Kidney capillary endothelial cell (primary cell): ENCODE measurements at places on chromosomes 2 and 18.

DNA sequence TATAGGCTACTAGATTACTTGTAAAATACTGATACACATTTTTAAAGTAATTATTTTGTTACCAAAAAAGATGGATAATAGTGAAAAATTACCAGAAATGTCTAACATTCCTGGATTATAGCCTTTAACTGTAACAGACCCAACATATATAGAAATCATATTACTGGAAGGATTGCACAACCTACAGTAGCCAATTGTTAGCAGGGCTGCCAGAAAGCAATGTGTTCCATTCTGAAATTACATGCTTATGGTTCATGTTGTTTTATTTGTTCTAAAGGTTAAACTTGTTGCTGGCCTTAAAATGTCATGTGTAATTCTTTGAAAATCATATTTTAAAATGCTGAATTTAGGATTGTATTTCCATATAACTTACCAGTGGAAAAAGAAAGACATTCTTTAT lies 793.6 kb upstream of the ACVR2A start:
- DNase-seq, result no peak

- no peak for DNase-seq
These were observed 177.7 kb downstream of the DIS3L2 start for GRCh38 chr2:232139171-232139594.

DNA sequence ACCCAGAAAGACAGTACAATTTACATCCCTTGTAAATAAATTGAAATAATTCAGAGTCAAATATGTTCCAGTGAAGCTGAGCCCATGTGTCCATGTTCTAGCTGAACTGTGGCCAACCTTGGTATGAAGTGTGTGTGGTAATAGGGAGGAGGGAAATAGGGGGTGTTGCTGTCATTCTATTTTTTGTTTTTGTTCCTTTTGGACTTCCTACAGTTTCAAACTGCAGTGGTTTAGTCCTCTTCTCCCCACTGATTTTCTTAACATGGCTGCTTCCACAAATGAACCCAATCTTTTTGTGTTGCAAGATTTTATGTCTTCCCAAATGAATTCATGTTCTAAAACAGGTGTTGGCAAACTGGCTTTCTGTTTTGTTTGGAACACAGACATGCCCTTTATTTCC lies 156.9 kb downstream of the CCBE1 start:
- no peak for DNase-seq

DNA sequence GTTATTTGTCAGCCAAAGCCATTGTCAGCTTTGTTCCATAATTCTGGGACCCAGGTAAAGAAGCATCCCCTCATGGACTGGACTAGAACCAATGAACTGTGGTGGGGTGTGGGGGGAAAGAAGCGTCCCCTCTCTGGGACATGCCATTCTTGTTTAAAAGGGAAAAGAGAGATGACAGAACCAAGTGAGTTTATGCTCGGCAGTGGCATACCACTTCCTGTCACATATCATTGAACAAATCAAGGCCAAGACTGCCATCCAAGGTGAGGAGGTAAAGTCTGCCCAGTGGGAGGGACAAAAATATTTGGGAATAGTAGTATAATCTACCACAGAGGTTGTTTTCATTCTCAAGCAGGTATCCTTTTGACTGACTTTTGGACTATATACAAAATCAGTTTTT lies 4.7 kb upstream of the GLS start:
- no peak for DNase-seq

DNA sequence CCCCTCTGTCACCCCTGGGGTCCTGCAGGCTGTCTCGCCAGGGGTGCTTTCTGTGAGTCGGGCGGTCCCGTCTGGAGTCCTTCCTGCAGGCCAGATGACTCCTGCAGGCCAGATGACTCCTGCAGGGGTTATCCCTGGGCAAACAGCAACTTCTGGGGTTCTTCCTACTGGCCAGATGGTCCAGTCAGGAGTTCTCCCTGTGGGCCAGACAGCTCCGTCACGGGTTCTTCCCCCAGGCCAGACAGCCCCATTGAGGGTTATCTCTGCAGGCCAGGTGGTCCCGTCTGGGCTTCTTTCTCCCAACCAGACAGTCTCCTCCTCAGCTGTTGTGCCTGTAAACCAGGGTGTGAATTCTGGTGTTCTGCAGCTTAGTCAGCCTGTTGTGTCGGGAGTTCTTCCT lies 27.6 kb downstream of the ADNP2 start:
- DNase-seq, result no peak

DNA sequence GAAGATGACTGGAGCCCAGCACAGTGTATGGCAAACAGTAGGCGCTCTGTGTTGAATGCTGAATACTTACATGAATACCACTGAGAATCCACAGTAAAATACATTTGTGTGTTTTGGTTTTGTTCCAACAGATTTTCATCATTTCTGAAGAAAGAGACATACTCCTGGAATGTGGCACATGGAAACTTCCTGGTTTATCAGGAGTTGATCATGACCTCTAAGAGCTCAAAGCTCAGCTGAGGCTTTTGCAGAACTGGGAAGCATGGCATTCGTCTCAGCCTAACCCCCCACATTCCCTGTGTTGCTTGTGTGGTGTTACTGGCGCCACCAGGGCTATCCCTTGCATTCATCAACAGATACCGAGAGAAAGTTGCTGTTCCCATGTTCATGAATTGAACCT lies 316.9 kb upstream of the REV1 start:
- DNase-seq, result no peak

- DNase-seq, result no peak
These were observed 19.6 kb downstream of the LDAH start for GRCh38 chr2:20803226-20803682.

GRCh38 chr2:29596584-29596983 lies 324.8 kb downstream of the ALK start:
- no peak for DNase-seq

DNA sequence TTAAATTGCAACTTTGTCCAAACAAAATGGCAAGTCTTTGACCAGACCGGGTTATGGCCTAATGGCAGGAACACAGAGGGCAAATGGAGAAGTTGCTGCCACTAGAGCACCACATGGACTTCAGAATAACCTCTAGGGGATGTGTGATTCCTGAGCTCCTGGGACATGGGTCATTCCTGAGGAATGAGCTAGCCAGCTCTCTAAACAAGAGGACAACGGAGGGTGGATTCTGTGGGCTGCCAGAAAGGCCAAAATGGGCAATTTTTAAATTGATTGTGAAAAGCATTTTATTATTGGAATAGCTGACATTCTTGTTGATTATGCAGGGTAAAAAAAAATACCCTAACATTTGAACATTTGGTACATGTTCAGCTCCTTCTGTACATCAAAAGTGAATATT lies 109.8 kb upstream of the FZD5 start:
- DNase-seq, result no peak

DNA sequence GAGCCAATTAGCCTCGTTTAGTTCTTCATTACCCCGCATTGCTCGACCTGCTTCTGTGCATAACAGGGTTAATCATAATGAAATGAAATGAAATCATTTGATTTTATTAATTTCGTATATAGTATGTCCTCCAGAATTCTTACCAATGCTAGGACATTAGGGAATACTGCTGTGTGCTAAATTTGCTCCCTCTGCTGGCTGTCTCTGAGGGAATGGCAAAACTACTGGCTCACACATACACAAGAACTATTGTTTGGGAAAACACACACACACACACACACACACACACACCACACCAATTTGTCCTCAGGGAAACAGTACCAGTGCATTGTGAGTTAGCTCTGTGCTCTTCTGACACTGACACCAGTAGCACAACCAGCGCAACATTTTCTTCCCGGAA lies 273.3 kb upstream of the TCF4 start:
- DNase-seq, result peak; percentile 18
